NCI-H1092 (cell line): ENCODE measurements at places on chromosomes 4 and X.

DNA sequence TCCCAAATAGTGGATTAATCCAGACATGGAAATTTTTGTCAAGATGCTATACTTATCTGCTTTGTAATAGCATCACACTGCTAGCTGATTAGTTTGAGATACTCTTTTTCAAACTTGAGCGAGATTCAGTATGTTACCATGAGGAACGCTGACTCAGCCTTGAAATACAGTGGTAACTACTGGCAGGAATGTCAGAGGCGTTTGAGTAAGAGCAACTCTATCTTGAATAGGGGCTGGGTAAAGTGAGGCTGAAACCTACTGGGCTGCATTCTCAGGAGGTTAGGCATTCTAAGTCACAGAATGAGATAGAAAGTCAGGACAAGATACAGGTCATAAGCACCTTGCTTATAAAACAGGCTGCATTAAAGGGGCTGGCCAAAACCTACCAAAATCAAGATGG lies 2519.6 kb downstream of the ARAP2 start:
- no peak for DNase-seq

GRCh38 chrX:42616981-42617380 lies 161.0 kb downstream of the PPP1R2C start:
- no peak for DNase-seq

- no peak for DNase-seq
Observed at GRCh38 chrX:125436855-125437254, 117.2 kb downstream of the TEX13C start.

GRCh38 chrX:150680974-150681373 lies 12.2 kb upstream of the MTMR1 start:
- peak; percentile 22 for DNase-seq

GRCh38 chrX:41984628-41985027 lies 61.3 kb upstream of the CASK start:
- DNase-seq, result no peak

DNA sequence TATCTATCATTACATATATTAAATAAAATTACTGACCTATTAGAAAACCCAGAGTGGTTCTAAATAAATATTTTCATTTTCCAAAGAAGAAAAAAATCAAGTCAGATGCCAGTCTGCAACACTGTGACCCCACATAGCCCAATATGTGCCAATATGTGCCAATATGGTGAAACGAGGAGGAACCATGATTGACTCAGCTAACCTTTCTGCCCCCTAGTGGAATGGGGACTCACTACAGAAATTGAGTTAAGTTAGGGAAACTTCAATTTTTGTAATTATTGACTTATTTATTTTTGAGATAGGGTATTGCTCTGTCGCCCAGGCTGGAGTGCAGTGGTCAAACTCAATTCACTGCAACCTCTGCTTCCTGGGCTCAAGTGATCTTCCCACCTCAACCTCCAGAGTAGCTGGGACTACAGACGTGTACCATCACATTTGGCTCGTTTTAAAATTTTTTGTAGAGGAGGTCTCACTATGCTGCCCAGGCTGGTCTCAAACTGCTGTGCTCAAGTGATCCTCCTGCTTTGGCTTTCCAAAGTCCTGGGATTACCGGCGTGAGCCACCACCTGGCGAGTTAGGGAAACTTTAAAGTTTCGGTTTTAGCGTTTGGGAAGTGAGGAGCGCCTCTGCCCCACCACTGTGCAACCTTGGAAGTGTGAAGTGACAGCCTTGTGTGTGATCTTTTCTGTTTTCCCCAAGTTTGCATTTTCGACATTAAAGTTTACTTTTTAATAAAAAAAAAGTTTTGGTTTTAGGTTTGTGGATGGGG lies 116.8 kb upstream of the SHISA3 start:
- peak; percentile 7 for DNase-seq

- DNase-seq, result no peak
Observed at GRCh38 chr4:75370576-75370975, 143.6 kb downstream of the RCHY1 start.

DNA sequence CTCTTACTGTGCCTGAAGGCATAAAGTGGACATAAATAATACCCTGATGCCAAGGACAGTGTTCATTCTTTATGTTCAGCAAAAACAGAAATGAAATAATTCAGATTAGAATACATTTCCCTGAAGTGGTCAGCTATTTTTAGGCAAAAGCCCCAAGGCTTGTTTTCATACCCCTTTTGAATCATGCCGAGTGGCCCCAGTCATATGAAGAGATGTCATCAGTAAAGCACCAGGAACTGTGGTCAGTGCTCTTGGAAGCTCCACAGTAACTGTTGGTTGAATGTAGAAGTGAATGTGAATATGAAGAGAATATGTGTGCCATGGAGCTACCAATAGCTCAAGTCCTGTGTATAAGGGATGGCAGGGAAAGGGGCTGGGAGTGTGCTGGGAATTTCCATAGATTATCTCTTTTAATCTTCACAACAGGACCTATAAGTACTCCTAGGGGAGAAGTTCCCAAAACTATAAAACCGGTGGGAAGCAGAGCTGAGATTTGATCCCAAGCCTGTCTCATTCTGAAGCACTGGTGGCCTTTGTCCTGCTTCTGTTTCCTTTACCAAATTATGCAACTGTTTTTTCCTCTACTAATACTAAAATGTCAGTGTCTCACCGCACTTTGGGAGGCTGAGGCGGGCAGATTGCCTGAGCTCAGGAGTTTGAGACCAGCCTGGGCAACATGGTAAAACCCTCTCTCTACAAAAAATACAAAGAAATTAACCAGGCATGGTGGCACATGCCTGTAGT lies 52.6 kb downstream of the FNIP2 start:
- no peak for DNase-seq

- no peak for DNase-seq
Observed at GRCh38 chr4:151567056-151567455, 158.1 kb downstream of the FHIP1A start.

GRCh38 chrX:18172970-18173369 lies 47.7 kb downstream of the BEND2 start:
- DNase-seq, result no peak

GRCh38 chr4:153520801-153521329 lies 54.7 kb downstream of the TMEM131L start:
- DNase-seq, result no peak

GRCh38 chrX:129741880-129742758 lies 3.3 kb downstream of the XPNPEP2 start:
- DNase-seq, result no peak

DNA sequence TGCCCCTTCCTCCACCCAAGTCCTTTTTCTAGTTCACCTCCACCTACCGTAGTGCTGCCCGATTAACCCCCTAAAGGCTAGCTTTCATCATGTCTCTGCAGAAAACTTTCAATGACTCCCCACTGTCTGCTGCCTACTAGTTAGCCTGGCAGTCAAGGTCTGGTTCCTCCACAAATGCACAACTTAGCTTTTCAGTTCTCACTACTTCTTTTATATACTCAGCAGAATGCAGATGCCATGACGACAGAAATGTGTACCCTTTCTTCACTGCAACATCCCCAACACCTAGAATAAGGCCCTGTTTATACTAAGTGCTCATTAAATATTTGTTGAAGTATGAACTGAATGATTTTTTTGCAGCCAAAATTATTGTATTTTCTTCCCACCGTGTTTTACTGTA lies 30.9 kb upstream of the RASGEF1B start:
- DNase-seq, result no peak

DNA sequence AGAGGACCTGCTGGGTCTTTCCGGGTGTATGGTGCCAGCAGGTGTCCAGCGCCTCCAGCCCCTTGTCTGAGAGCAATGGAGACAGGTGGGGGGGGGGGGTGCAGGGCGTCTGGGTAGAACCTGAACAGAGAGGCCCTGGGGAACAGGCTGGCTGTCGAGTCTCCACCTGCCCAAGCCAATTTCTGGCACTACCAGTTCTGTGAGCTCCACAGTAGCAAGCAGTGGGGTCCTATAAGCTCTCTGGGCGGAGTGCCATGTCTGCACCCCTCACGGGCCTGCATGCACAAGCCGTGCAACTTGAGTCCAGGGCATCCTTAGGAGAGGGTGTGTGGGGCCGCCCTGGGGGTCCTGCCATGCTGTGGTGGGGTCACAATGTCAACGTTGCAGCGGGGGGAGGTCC lies 10.1 kb upstream of the FGFR3 start:
- no peak for DNase-seq

DNA sequence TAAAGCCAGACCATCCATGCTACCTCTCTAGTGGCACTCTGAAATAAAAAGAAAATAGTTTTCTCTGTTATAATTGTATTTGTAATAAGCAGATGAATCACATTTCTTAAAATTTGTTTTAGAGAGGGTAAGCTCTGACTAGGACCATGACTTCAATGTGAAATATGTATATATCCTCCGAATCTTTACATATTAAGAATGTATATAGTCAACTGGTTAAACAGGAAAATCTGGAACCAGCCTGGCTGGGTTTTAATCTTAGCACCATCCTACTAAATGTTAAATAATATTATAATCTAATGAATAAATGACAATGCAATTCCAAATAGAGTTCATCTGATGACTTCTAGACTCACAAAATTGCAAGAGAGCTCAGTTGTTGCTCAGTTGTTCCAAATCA lies 1.5 kb downstream of the FGB start:
- no peak for DNase-seq

GRCh38 chrX:155995321-155995875 lies 2.1 kb upstream of the IL9R start:
- no peak for DNase-seq

- no peak for DNase-seq
Observed at GRCh38 chr4:98466868-98467599, 191.4 kb downstream of the TSPAN5 start.
